Spleen (tissue), 13 donors: ENCODE measurements at places on chromosomes 16 and 17. TPM values are rescaled to one million over a fixed set of nuclear protein-coding genes. Genes with fewer than 3 reads are reported as not detected.

SLC52A1 gene
- 0.72 TPM for total RNA-seq

LRRC75A gene
- total RNA-seq = 22.3 TPM

RNF112 gene
- total RNA-seq = 2.3 TPM

DNA sequence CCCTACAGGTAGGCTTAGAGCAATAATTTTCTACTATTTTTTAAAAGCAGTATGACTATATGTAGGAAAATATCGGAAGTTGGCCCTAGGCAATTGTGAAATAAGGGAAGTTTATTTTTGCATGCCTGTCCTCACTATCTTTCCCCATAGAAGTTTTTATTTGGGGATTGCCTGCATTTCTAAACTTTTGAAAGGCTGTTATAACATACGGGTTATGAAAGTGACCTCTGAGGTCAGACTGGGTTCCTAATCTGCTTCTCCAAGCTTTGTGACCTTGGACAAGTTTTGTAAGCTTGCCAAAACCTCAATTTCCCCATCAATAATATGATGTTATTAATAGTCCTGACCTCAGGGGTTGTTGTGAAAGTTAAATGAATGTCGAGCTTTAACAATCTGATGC, 67.1 kb downstream of the ARHGAP44 start:
- H3K27ac ChIP-seq = no peak overlapping the region
- no peak overlapping the region for H3K4me3 ChIP-seq
- no peaks in the 10 kb centered on the region for H3K27me3 ChIP-seq
- H3K36me3 ChIP-seq = no peaks in the 10 kb centered on the region

DNA sequence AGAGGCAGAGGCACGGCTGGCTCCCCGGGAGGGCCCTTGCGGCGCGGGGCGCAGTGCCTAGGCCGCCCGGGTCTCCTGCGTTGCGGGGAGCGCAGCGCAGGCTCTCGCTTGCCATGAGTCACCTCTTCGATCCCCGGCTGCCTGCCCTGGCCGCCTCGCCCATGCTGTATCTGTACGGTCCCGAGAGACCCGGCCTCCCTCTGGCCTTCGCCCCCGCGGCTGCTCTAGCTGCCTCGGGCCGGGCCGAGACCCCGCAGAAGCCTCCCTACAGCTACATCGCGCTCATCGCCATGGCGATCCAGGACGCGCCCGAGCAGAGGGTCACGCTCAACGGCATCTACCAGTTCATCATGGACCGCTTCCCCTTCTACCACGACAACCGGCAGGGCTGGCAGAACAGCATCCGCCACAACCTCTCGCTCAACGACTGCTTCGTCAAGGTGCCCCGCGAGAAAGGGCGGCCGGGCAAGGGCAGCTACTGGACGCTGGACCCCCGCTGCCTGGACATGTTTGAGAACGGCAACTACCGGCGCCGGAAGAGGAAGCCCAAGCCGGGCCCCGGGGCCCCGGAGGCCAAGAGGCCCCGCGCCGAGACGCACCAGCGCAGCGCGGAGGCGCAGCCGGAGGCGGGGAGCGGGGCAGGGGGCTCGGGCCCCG, 390 bp downstream of the FOXL1 start:
- H3K4me1 ChIP-seq = peaks cover 28% of the 10 kb centered on the region
- no peak overlapping the region for H3K27ac ChIP-seq
- no peaks in the 10 kb centered on the region for H3K36me3 ChIP-seq
- H3K27me3 ChIP-seq = no peaks in the 10 kb centered on the region

- no peak overlapping the region for H3K4me3 ChIP-seq
- H3K4me1 ChIP-seq = no peaks in the 10 kb centered on the region
Measured at GRCh38 chr17:55784666-55785065, 33.8 kb downstream of the PCTP start.

DNA sequence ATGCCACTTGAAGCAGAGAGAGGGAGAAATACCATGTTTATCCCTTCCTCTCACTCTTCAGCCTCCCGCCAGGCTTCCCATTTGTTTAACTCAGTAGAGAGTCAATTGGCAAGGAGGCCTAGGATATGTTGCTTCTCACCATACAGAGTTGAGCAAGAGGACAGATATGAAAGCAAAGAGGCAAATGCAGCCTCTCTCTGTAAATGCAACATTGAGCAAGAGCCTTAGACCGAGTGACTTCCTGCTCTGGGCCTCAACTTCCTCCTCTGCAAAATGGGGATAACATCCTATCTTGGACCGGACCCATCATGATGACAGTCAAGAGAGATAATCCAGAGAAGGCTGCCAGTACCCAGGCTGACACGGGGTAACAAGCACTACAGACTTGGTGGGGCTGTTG, 36.8 kb downstream of the SOCS1 start:
- no peaks in the 10 kb centered on the region for H3K27me3 ChIP-seq
- no peaks in the 10 kb centered on the region for H3K36me3 ChIP-seq
- H3K27ac ChIP-seq = peak overlapping the region; percentile 76

GRCh38 chr16:15404792-15405191, 9.2 kb downstream of the MPV17L start:
- no peak for DNase-seq
- H3K27me3 ChIP-seq = no peaks in the 10 kb centered on the region
- peaks cover 21% of the 10 kb centered on the region for H3K4me1 ChIP-seq
- H3K27ac ChIP-seq = peak overlapping the region; percentile 51
- H3K36me3 ChIP-seq = no peaks in the 10 kb centered on the region
- H3K4me3 ChIP-seq = no peak overlapping the region

DNA sequence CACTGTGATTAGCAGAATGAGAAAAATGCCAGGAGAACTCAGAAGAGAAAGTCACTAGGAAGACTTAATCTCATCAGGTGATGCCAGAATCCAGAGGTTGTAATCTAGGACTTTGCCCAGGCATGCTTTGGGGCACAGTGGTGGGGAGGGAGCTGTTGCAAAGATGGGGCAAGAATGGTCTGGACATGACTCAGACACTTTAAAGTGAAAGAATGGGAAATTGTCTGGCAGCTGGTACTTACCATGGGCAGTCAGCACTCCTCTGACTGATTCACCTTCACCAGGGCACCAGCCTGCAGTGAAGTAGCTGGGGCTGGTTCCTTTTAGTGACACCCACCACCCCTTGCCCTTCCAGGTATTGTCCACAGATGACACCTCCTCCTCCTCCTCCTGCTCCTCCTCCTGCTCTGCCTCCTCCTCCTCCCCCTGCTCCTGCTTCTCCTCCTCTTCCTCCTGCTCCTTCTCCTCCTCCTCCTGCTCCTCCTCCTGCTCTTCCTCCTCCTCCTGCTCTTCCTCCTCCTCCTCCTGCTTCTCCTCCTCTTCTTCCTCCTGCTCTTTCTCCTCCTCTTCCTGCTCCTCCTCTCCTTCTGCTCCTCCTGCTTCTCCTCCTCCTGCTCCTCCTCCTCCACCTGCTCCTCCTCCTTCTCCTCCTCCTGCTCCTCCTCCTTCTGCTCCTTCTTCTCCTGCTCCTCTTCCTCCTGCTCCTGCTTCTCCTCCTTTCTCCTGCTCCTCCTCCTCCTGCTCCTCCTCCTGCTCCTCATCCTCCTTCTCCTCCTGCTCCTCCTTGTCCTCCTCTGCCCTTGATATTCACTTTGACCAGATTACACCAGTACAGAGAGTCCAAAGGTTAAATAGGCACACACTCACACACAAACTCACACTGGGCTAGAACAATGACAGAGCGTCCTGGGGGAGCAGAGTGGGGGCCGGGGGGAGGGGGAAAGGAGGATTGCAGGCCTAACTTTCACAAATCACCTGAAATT, at the start of gene CHD9NB:
CHD9NB (minus strand) TSS at position 379 of the 983 bp plus-strand sequence. CDS start 8,739 bp downstream, outside the sequence.
- no peaks in the 10 kb centered on the region for H3K27me3 ChIP-seq
- no peak within 1 kb of the TSS for H3K4me3 ChIP-seq
- no peak for DNase-seq
- peaks cover 40% of the 10 kb centered on the region for H3K4me1 ChIP-seq
- no peak within 1 kb of the TSS for H3K27ac ChIP-seq

DNA sequence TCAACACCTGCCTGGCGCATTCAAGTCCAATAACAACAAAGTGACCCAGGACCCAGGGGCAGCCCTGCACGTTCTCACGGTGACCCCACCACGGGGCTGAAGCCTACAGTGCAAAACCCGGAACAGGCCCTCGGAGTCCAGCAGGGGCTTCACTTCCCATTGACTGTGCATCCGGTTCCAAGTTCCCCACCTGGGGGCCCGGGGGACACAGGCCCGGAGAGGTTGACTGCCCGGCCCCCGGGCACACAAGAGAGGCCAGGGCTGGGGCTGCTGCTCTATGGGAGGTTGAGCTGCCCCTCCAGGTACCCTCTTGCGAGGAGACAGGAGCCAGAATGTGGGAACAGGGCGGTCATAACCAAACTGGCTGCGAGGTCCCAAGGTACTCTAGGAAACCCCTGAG, 31.3 kb downstream of the ENGASE start:
- H3K36me3 ChIP-seq = no peaks in the 10 kb centered on the region
- no peaks in the 10 kb centered on the region for H3K4me1 ChIP-seq
- DNase-seq = no peak
- H3K27me3 ChIP-seq = no peaks in the 10 kb centered on the region
- no peak overlapping the region for H3K27ac ChIP-seq

GRCh38 chr17:48548523-48549280, 3.8 kb upstream of the HOXB2 start:
- no peaks in the 10 kb centered on the region for H3K27me3 ChIP-seq
- no peak overlapping the region for H3K4me3 ChIP-seq
- DNase-seq = no peak
- H3K36me3 ChIP-seq = no peaks in the 10 kb centered on the region
- peak overlapping the region; percentile 89 for H3K27ac ChIP-seq

DNA sequence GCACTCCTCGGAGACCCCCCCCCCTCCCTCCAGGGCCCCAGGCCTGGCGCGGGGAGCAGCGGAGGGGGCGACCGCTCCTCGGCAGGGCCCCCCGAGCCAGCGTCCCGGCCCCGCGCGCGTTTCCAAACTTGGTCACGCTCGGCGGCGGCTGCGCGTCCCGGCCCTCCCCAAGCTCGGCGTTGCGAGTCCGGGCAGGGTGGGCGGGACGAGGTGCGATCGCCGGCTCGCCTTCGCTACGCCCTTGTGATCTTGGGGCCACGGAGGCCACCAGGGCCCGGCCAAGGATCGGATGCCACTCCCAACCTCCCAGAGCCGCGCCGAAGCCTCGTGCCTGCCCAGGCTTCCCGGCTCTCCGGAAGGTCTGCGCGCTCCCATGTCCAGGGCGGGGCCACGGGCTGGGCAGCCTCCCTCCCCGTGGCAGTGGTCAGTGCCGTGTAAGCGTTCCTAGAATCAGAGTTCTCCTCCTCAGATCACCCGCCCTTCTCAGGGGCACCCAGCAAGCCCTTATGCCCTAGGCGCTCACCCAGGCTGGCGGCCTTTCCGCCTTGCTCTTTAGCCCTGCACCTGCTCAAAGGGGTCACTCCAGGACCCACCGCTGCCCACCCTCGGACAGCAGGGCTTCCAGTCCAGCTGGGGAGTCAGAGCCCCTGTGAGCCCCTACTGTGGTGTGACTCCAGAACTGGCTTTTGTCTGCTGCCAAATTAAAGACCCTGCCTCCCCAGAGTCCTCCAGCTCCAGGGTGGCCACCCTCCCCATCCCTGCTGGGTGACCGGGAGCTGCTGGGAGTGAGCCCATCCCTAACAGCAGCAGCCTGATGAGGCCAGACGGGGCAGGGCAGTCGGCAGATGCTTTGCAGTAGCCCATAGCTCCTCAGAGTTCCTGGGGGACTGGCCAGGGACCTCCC, 12.2 kb upstream of the MRPS23 start:
- peaks cover 26% of the 10 kb centered on the region for H3K4me1 ChIP-seq
- H3K27me3 ChIP-seq = no peaks in the 10 kb centered on the region
- peak; percentile 85 for DNase-seq

- H3K27me3 ChIP-seq = peaks cover 38% of the 10 kb centered on the region
- no peak for DNase-seq
- H3K4me1 ChIP-seq = no peaks in the 10 kb centered on the region
- no peaks in the 10 kb centered on the region for H3K36me3 ChIP-seq
- H3K4me3 ChIP-seq = no peak overlapping the region
Measured at GRCh38 chr16:54366943-54367342, 80.4 kb upstream of the IRX3 start.

DNA sequence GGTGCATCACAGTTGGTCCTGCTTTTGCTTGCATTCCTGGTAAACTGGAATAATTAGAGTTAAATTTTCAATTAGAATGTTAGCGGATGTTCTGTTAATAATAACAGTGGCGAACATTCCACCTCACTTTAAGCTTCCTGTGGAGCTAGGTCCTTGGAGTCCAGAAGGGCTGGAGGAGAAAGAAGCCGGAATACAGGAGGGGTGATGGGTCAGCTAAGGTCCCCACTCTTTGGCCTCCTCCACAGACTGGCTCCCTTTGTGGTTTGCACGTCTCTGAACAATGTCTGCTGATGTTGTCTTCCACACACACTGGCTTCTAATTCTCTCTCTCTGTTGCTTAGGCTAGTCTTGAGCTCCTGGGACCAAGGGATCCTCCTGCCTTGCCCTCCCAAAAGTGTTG, 35.0 kb upstream of the ETV4 start:
- H3K27ac ChIP-seq = peak overlapping the region; percentile 32
- no peaks in the 10 kb centered on the region for H3K36me3 ChIP-seq
- peaks cover 52% of the 10 kb centered on the region for H3K4me1 ChIP-seq
- H3K4me3 ChIP-seq = no peak overlapping the region
- no peaks in the 10 kb centered on the region for H3K27me3 ChIP-seq

- no peak for DNase-seq
- no peak overlapping the region for H3K4me3 ChIP-seq
- no peaks in the 10 kb centered on the region for H3K36me3 ChIP-seq
Measured at GRCh38 chr16:80655751-80656150, 115.0 kb downstream of the DYNLRB2 start.
